ENCODE measurements at places on chromosomes 6 and 20.

DNA sequence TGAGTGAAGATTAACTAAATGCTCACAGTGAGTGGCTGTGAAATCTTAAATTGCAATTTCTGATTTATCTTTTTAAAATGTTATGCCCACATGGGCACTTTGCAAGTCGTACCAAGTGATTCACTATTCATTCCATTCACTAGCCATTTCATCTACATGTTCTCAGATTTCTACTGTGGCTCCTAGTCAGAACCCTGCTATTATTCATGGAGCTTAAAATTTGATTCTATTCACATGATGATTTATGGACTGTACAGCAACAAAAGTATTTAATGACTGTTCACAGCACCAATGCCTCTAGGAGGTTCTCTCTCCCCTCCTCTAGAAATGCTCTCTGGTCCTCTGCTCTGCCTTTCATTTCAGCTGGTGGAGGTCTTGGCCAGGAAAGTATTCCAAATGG is 133.5 kb upstream of the MAP3K7 start:
- DNase-seq: no peak

- DNase-seq: no peak
Measured at GRCh38 chr20:1491860-1492642, 831 bp upstream of the SIRPB2 start.

DNA sequence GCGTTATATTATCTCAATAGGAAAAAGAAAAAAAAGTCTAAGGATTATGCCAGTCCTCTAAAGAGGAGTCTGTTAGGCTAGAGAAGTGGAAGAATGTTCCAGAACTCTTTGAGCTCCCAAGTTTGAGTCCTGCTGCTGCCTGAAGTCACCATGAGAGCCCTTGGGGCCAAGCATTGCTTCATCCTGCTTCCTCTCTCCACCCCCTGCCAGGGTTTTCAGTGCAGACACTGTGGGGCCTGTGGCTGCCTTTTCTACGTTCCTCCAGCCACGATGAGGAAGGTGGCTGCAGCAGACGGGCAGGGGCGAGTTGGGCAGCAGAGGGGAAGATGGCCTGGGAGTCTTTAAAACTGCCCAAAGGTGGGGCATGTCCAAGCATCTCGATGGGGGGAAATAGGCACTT is 214.4 kb upstream of the KCNG1 start:
- no peak for DNase-seq

DNA sequence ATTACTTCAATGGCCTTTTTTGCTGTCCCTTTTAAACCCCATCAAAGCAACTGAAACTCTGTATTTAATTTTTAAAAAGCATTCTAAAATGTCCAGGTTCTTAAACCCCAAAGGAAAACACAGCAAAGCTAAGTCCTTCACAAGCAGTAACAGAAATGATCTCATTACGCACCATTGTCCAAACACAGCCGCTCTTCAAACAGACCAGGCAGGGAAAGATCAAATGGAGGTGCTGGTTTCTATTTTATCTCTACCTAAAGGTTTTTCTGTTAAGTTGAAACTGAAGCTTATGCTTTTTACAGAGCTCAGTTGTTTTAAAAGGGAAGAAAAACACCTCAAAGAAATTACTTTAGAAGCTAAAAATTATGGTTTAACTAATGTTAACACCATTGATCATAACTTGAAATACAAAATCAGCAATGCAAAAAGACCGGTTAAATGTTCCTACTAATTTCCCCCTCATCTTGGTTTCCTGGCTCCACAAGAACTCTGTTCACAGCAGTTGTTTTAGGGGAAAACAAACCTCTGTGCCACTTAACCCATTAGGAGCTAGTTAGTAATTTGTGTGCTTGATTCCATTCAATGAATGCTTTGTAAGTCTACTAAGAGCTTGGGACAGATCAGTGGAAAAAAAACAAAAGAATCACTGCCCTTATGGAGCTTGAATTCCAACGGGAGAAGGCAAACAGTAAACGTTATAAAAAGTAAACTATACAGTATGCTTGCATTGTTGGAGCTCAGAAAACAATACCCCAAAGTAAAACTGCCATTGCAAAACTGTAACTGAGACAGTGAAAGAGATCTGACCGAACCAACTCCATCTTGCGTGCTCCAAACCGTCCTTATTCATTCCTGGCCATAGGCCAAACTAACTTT is 87.4 kb downstream of the CD24 start:
- no peak for DNase-seq

GRCh38 chr6:134175532-134176263 is 123.3 kb upstream of the SLC2A12 start:
- peak; percentile 48 for DNase-seq

All from stimulated activated CD4-positive, alpha-beta T cell treated with anti-CD3 and anti-CD28 coated beads, Interleukin-4, amount 100 ng/mL, for 1 hour (primary cell).